Spinal cord (tissue), 10 donors: ENCODE measurements at places on chromosomes 16 and 17.

DNA sequence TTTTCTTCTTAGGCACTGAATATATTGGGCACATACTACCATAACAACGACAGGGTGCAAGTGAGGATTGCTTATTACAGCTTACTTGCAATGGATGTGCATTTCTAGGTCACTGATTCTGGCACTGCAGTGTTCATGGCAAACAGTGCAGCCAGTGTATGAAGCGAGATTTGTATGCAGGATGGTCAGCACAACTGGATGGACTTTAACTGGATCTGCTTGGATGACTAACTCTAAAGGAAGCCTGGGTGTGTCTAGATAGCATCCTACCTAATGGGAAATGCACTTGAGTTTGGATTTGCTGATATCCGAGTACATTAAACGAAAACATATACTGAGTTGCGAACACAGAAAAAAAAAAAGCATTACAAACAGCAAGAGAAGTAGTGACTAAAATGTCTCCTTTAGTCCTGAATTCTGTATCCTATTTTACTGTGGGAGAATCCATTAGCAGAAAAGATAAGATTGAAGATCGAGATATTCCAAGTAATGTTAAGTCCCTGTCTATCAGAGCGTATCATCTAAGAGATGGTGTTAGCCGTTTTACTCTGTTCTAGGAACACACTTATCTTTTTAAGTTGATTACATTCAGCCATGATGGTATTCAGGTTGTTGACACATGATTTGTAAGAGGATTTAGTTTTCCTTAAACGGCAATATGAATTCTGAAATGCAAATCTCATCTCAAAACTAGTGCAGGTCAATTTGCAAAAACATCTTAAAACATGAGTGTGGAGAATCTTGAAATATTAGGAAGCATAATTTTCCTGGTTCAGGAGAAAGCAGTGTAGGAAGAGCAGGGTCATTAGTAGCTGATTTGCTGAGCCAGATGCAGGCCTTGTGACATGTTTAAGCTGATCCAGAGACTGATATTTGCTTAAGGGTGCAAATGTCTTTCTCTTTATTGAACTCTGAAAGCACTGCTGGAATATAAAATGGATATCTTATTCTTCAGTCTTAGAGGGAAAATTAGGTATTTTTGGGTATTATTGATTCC is 142.6 kb upstream of the CPHXL start:
- DNase-seq: no peak
- no peaks in the 10 kb centered on the region for H3K36me3 ChIP-seq
- no peak overlapping the region for H3K27ac ChIP-seq
- no peak overlapping the region for H3K4me3 ChIP-seq
- no peaks in the 10 kb centered on the region for H3K27me3 ChIP-seq

- H3K27me3 ChIP-seq: no peaks in the 10 kb centered on the region
- DNase-seq: no peak
- H3K36me3 ChIP-seq: peaks cover 3% of the 10 kb centered on the region
- no peaks in the 10 kb centered on the region for H3K4me1 ChIP-seq
- H3K4me3 ChIP-seq: no peak overlapping the region
- H3K27ac ChIP-seq: no peak overlapping the region
These were observed 15.3 kb downstream of the FOXN1 start for GRCh38 chr17:28521311-28522085.

DNA sequence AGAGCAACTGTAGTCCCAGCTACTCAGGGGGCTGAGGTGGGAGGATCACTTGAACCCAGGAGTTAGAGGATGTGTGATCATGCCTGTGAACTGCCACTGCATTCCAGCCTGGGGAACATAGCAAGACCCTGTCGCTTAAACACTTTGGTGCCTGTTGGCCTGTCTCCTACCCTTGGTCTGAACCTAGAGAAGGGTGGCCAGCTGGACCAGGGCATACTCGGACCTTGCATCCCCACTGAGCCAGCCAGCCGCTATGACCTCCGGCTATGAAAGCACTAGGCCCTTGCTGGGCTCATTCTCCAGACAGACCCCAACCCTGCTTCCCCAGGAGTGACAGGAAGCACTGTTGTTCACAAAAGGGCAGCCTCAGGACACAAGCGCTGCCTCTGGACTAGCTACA is 4.6 kb downstream of the IFT20 start:
- H3K36me3 ChIP-seq: peaks cover 30% of the 10 kb centered on the region
- no peak overlapping the region for H3K4me3 ChIP-seq
- no peak overlapping the region for H3K27ac ChIP-seq
- DNase-seq: no peak

DNA sequence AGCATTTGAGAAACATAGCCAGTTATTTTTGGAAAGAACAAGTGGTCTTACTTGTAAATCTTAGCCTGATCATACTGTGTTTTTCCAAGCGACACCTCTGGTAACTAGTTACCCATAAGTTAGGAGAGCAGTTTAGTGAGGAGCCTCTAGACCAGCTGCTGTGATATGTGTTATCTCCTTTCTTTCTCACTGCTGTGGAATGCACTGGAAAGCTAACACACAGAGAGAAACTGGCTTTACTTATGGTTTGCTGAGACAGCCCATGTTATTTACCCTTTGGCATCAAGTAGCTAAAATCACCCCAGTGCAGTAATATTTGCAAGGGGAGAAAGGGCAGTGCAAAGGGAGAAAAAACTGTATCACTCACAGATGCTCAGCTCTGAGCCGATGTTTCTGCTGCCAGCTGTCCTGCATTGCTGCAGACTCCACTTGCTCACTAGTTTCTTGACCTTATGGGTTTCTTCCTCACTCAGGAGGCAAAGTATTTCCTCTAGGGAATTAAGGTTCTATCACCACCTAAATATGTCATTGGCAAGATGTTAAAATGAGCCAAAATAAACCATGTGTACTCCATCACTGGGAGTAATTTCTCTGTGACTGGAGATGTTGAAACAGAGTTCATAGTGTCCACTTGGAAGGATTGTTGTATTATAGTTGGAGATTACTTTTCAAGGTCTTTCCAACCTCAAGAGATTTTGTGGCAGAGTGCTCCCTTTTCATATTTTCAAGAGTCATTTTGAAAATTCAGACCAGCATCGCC is 2.3 kb downstream of the RBFOX1 start:
- H3K27me3 ChIP-seq: no peaks in the 10 kb centered on the region
- no peak overlapping the region for H3K4me3 ChIP-seq
- H3K4me1 ChIP-seq: no peaks in the 10 kb centered on the region
- no peak overlapping the region for H3K27ac ChIP-seq
- H3K36me3 ChIP-seq: no peaks in the 10 kb centered on the region

DNA sequence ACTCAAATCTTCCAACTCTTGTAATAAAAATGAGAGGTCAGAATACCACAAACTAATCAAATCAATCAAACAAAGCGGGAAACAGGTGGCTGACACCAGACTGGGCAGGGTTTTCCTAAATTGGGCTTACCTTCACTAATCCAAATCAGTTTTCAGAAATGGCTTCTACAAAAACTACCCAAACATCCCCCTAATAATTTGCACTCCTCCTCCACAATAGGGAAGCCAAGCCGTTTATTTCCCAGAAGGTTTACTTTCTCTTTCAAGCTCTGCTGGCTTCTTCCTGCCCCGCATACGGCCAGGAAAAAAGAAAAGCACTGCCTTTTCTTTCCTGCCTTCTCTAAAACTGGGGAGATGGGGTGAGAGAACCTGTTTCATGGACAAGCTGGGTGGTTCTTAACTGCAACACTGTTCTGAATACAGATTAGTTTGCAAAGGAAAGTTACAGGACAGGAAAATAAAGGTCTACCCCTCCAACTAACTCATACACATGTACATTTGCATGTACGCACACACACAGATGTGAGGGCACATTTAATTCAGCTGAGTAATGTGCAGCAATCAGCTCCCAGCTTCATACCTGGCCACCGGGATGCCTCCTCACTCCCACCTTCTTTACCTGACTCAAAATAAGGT is 9.2 kb downstream of the STAT3 start:
- no peak overlapping the region for H3K4me3 ChIP-seq
- DNase-seq: no peak
- no peaks in the 10 kb centered on the region for H3K27me3 ChIP-seq
- H3K4me1 ChIP-seq: peaks cover 6% of the 10 kb centered on the region
- no peaks in the 10 kb centered on the region for H3K36me3 ChIP-seq

GRCh38 chr17:12395733-12396354 is 269.8 kb upstream of the MYOCD start:
- no peak overlapping the region for H3K27ac ChIP-seq
- H3K4me3 ChIP-seq: no peak overlapping the region
- H3K4me1 ChIP-seq: no peaks in the 10 kb centered on the region
- no peak for DNase-seq

- H3K4me1 ChIP-seq: no peaks in the 10 kb centered on the region
- H3K27me3 ChIP-seq: no peaks in the 10 kb centered on the region
- no peak overlapping the region for H3K27ac ChIP-seq
- H3K36me3 ChIP-seq: no peaks in the 10 kb centered on the region
These were observed 149.8 kb upstream of the MAF start for GRCh38 chr16:79750311-79750710.

DNA sequence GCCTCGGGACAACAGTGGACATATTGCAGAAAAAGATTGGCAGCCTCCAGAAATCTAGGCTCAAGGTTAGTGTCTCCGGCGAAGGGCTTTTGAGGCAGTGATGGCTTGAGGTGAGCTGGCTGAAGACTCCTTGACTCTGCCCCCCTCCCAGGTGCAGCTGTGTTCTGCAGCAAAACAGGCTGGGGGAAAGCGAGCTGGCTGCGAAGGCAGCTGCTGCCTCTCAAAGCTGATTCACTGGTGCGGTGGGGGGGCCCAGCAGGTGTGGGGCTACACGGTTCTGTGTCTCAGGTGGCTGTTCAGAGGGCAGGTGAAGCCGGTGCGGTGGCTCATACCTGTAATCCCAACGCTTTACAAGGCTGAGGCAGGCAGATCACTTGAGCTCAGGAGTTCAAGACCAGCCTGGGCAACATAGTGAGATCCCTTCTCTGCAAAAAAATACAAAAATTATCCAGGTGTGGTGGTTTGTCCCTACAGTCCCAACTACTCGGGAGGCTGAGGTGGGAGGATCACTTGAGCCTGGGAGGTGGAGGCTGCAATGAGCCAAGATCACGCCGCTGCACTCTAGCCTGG is 22.9 kb downstream of the C16orf96 start:
- H3K36me3 ChIP-seq: peaks cover 3% of the 10 kb centered on the region
- H3K4me1 ChIP-seq: no peaks in the 10 kb centered on the region
- H3K27me3 ChIP-seq: no peaks in the 10 kb centered on the region
- H3K4me3 ChIP-seq: no peak overlapping the region
- H3K27ac ChIP-seq: no peak overlapping the region
- DNase-seq: no peak

DNA sequence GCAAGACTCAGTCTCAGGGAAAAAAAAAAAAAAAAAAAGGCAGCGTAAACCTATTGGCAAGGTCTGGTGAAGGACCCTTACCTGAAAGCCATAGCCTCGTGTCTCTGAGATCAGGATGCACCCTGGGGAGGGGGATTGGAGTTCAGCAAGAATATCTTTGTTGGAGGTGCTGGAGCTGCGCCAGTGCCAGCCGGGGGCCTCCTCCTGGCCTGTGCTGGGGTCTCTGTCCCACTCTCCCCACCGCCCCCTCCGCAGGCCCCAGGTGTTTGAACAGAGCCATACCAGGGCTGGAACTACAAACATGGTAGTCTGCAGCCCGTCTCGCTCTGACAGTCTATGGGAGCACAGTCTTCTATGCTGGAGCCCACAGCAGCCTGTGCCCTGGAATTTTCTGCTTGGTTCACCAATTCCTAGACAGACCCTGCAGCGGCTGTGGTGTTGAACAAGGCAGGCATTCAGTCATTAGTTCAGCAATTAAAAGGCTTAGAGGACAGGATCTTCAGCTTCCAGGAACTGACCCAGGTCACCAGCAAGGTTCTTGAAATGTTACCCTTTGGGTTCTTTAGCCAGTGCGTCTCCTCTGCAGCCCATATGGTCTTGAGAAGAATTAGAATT is 42.2 kb upstream of the KIFC3 start:
- H3K4me1 ChIP-seq: no peaks in the 10 kb centered on the region
- no peaks in the 10 kb centered on the region for H3K36me3 ChIP-seq
- DNase-seq: no peak

- no peak overlapping the region for H3K4me3 ChIP-seq
- H3K36me3 ChIP-seq: no peaks in the 10 kb centered on the region
- no peak overlapping the region for H3K27ac ChIP-seq
- no peaks in the 10 kb centered on the region for H3K27me3 ChIP-seq
- H3K4me1 ChIP-seq: peaks cover 13% of the 10 kb centered on the region
- DNase-seq: no peak
These were observed 36.3 kb downstream of the ADGRG5 start for GRCh38 chr16:57578521-57579360.

GRCh38 chr17:37488009-37488604 is 1.6 kb upstream of the DUSP14 start:
- no peaks in the 10 kb centered on the region for H3K36me3 ChIP-seq
- DNase-seq: peak; percentile 59
- peak overlapping the region; percentile 82 for H3K4me3 ChIP-seq
- H3K27ac ChIP-seq: peak overlapping the region; percentile 69
- H3K4me1 ChIP-seq: peaks cover 17% of the 10 kb centered on the region
- no peaks in the 10 kb centered on the region for H3K27me3 ChIP-seq

DNA sequence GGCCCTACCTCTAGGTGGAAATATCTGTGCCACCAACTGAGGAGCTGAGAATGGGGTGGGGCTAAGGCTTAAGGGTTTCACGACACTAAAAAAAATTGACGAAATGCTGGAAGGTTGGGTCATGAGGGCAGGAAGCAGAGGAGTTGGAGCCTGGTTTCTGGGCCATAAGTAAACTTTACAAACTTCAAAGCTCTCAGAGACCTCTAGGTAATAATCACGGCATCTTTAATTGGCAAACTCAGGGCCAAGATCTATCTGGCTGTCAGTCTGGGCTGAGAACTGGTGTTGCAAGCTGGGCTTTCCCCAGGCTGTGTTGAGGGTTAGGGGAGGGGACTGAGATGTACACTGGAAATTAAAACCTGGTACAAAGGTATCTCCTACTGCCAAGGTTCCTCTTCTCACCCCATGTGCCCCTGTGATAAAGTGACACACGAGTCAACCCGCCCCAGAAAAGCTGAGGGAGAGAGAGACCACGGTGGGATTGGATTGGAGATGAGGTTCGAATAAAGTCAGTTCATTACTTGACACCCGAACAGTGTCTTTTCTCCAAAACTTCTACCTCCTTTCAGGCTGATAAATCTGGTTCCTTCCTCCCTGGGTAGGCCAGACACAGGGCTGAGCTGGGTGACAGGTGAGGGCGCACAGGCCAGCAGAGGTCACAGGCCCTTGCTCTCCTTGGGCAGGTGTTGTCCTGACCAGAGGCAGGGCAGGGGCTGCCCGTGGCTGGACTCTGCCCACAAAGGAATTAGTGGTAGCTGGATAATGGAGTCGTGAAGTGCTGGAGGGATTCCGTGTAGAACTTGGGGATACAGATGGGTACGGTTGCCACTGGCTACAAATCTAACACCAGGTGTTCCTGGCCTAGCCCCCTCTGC is 4.0 kb upstream of the ZNF768 start:
- H3K4me3 ChIP-seq: no peak overlapping the region
- no peak overlapping the region for H3K27ac ChIP-seq
- H3K4me1 ChIP-seq: peaks cover 36% of the 10 kb centered on the region
- H3K27me3 ChIP-seq: no peaks in the 10 kb centered on the region
- DNase-seq: no peak
